MV-4-11 (cell line): ENCODE measurements at places on chromosomes 5 and 9.
A peak's percentile ranks its signal among the peaks of the same experiment; 100 is the strongest.

GRCh38 chr9:131773911-131774379 is 34.1 kb upstream of the RAPGEF1 start:
- peak; percentile 32 for DNase-seq

DNA sequence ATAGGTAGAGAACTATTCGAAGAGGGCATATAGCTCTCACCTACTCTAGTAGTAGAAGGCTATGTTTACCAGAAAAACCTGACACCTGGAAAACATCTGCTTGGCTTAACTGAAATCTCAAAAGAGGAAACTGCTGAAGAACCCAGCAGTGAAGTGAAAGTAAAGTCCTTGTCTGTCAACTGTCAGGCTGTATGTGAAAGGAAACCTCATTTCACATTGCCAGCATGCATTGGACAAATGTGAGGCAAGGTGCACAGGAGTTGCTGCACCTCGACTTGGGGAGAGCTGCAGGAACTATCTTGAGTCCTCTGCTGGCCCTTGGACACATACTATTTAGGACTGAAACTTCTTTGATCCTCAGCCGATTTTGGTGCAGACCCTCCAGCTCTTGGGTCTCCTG is 53.3 kb downstream of the NREP start:
- peak; percentile 80 for DNase-seq

DNA sequence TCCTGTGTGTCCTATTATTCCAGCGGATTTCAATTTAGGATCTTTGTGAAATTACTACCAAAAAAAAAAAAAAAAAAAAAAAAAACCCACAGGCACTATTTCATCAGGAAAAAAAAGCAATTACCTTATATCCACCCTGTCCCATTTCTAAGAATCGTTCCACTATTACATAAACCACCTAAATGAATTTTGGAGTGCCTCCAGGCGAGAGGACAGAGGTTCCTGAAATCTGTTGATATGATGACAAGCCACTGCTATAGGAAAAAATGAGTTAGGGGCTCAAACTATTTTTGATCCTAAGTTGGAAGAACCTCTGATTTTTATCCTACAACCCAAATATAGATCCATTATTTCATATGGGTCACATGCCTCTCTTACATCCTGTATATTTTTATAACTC is 177.9 kb downstream of the GNAQ start:
- DNase-seq: no peak

DNA sequence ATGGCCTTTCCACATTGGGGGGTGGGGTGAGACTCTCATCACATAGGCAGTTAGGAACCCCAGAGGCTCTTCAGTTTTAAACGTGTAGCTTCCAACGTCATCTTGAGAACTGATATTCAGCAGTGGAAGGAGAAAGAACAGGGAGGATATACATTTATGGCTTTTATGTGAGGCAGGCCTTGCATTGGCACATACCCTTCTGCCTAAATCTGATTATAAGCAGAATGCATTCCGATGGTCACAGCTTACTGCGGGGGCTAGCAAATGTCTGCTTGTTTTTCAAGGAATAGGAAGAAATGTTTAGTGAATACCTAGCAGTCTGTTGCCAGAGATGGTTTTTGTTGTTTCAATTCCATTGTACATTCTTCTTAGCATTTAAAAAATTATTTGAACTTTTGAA is 98.9 kb upstream of the DHFR start:
- no peak for DNase-seq

GRCh38 chr5:117271656-117272055 is 697.0 kb upstream of the SEMA6A start:
- DNase-seq: no peak

- DNase-seq: no peak
Observed at GRCh38 chr9:71839668-71840067, 71.3 kb downstream of the ABHD17B start.

DNA sequence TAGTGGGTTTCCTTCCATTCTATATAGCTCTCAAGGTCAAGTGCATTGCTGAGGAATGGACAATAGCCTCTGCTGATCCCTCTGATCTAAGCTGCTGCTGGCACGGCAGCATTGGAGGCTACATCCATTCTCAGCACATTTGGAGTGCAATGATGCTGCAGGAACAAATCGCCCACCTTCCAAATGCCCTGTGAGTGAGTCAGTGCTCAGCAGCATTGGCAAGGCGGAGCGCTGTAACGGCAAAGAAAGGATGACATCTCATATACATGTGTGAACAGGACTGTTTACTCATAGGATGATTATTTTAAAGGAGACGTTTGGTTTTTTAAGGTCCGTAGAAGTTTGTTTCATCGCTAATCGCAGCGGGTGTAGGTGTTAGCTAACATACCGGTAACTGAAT is 408.7 kb downstream of the ARHGEF28 start:
- DNase-seq: no peak

- DNase-seq: no peak
Observed at GRCh38 chr9:106866243-106866642, 3.3 kb downstream of the ZNF462 start.

- no peak for DNase-seq
Observed at GRCh38 chr9:89937051-89937450, 332.2 kb downstream of the GADD45G start.

DNA sequence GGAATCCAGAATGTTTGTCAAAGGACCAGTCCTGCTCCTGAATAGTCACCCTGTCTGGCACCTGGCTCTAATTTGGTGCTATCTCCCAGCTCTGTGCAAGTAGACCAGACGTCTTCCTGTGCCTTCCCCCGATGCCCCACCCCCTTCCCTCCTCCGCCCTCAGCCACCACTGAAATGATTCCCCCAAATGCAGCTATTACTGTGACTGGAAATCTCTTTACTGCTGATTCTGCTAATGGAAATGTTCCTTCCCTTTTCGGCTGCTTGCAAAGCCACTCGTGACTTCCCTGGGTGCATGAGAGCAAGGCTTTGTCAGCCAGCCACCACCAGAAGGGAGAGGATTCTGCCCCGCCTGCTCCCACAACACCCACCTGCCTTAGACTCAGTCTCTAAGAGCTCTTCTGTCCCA is 11.4 kb downstream of the ASTN2 start:
- no peak for DNase-seq

DNA sequence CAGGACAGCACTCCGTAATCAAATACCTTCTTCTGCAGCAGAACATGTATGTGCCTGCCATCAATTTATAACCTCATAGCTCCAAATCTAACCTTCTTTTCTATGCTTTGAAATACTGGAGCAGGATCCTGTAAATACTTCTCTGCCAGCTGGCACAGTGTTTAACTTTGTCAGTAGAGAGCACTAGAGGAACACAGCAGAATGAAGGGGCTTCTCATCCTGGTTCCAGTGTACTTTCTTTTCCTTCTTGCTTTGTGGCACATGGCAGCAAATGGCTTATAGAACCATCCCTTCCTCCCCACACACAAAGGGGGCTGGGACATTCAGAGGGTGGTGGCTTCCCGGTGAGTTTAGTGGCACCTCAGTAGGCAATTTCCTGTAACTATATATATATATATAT is 3.8 kb upstream of the FBXW11 start:
- peak; percentile 9 for DNase-seq

GRCh38 chr9:36102742-36103495 is 33.6 kb upstream of the GLIPR2 start:
- DNase-seq: peak; percentile 68

DNA sequence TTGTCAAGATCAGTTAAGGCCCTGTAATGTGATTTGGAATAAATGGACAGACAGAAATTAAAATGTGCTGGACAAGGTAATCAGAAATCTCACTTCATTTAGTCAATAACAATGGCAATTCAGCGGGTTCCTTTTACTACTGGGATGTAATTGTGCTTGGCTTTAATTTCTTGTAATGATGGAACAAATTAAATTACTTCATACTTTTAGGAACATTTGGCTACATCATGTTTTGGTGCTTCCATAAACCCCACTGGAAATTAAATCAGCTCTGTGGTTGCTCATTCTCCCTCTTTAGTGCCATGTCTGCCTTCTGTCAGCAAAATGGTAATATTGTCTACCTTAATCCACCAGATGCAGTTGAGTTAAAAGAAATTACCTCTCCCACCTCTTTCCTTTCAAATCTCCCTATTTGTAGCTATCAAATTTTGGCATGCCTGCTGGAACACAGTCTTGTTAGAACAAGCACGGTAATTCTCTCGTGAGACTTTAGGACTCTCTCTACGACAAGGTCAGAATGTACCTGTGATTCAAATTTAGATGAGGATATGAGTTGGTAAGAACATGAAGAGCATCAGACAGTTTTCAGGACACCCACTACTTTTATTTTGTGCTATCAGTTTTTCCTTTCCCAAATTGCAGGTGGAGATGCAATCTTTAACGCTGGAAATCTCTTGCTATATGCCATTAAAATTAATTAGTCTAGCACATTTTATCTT is 476.3 kb downstream of the RAB3C start:
- DNase-seq: no peak

DNA sequence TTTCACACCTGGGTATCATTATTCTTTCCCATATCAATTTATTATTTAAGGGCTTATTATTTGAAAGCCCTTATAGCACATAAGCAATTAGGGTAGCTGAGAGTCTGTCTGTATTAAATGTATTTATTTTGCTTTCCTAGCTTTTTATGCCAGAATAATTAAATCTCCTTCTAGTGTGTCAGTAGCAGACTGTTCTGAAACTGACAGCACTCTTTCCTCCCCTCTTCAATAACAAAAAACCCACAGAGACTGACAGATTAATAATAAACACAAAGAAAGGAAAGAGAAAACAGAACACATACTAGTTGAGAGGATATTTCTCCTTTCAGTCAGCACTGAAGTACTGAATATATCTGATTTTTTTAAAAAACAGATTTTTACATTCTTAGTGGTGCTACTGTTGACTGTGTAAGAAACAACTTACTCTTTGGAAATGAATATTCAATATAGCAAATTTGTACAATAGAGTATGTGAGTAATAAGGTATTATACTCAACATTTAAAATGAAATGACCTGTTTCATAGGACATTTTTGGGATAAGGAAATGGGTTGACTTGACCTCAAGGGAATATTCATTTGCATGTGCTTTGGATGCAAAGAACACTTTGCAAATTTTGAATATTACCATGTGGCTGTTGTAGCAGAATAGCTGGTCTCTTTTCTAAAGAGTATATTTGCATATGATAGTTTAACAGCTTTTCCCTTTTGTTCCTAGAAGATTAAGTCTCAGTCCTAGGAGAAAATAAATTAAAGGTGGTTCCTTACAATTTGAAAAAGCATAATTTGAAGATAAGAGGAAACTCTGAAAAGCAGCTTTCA is 208.3 kb downstream of the SPATA31D1 start:
- no peak for DNase-seq

DNA sequence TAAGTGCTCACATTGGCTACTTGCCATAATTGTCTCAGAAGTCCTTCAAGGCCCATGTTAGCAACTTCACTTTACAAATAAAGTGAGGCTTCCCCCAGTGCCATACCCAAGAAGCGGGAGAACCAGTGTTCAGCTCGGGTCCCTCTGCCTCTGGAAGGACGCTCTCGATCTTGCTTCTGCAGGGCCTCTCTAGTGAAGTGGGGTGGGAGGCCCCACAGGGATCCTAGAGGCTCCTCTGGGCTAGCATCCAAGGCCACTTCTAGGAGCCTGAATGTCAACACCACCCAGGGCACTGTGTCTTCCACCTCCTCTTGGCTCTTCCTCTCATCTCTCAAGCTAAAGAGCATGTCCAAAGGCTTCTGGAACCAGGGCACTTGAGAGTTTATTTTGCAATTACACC is 282.5 kb downstream of the GADD45G start:
- DNase-seq: no peak

- DNase-seq: no peak
Observed at GRCh38 chr5:171989946-171990712, 16.3 kb downstream of the FBXW11 start.

DNA sequence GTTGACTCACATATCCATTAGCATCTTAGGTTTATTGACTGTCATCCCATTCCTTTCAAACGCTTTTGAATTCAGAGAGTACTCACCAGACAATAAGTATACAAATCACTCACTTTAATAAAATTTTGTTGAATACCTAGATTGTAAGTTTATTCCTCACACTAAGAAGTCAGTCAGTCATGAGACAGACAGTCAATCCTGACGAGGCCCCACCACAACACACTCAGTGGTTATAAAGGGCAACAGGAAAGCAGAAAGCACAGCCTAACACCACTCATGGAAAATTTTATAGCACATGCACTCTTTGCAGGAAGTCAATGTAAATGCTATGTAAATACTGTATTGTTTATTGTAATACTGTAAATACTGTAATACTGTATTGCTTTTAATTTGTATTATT is 176.3 kb upstream of the PTGER4 start:
- peak; percentile 47 for DNase-seq

DNA sequence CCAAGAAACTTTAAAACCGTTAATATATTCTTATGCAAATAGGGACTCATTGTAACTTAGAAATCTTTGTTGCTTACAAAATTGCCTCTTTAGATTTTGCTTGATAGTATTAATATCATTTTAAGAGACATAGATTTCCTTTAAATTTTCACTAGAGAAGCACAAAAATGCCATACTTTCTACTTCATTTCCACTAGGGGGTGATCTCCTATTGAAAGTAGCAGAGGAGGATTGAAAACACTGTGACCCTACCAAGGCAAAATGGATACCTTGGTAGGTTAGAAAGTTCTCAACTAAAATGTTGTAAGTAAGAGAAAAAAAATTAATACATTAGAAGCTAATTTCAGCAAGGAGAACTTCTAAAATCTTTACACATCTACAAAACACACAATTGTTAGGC is 204.9 kb downstream of the CHSY3 start:
- DNase-seq: peak; percentile 41

DNA sequence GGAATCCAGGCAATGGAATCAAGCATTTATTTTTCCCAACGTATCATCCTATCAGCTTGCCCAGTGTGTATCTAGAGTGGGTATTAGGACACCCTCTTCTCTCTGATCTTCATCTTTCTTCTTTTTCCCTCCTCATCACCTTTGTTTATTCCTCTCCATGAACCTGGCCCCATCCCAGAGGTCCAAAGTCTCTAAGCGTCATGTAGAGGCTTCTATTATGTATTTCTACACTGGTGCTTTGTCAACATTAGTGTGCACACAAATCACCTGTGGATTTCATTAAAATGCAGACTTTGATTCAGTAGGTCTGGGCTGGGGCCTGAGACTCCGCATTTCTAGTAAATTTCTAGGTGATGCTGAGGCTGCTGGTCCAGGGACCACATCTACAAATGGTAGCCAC is 19.8 kb upstream of the PIP5K1B start:
- DNase-seq: no peak

DNA sequence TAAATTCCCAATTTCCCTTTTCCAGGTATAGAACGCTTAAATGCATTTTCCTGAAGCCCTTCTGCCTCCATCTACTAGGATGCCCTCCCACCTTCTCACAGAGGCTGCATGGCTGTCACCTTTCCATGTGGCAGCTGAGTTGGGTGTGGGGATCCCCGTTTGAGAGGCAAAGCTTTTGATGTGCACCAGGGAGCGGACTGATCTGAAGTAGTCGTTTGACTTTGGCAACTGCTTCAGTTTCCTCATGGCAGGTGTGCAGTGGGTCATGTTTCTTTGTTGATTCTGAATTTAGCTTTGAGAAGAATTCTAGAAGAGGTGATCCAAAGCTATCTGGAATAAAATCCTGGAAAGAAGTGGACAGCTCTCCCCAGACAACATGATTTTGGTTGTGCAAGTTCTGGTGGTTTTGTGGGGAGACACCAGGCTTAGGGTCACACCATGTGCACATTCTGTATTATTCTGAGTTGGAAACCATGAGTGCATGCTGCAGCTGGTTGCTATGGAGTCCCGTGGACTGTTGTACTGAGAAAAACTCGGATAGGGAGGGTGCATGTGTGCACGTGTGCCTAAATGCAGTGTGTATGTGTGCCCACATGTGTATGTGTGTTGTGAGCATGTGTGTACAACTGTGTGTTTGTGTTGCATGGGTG is 63.5 kb downstream of the GADD45G start:
- DNase-seq: peak; percentile 83

- no peak for DNase-seq
Observed at GRCh38 chr5:34913072-34913471, 2.2 kb downstream of the RAD1 start.

- DNase-seq: no peak
Observed at GRCh38 chr9:16221366-16221765, 649.1 kb downstream of the BNC2 start.
